Activated CD8-positive, alpha-beta T cell treated with anti-CD3 and anti-CD28 coated beads, Interleukin-2, amount 10 ng/mL, durations not matched to agents 7 days and 5 days (primary cell): ENCODE measurements at places on chromosomes 7 and 10.
A peak's percentile ranks its signal among the peaks of the same experiment; 100 is the strongest.

DNA sequence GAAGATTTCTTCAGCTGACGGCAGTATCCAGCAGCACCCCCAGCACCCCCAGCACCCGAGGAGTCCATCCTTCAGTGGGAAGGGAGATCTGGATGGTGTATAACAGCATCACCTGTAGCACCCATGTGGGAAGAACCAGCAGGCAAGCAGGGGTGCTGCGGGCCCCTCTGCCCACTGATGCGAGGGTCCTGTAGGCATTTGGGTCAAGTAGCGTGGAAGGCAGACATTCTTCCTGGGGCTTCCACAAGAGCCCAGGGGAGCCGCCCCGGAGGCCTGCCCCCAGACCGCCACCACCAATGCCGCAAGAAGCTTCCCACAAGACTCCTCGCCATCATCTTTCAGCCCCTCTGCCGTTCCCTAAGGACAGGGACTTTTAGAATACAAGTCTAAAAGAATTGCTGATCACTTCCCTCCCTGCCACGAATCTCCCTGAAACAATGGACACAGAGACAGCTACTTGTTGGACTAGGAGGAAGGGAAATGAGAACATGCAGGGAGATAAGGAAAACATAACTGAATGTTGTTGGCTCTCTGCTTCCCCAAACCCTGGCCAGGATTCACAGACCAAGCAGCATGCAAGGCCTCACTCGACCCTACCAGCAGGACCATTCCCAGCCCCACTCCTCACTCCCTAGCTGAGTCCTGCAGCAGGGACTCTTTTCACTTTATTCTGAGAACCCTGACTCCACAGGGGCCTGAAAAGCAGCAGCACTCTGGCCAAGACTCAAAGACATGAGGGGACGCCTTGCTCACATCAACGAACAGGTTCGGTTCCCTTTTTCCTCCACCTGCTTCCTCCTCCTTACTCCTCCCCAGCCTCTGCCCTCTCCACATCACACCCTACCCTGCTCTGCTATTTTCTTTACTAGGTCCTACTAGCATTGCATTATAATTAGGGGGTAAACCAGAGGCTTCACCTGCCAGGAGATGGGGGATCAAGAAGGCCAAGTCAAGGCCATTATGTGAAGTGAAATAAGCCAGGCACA is 164.5 kb downstream of the HERPUD2 start:
- H3K4me3 ChIP-seq: no peak overlapping the region
- DNase-seq: no peak
- H3K27me3 ChIP-seq: peaks cover 3% of the 10 kb centered on the region
- H3K4me1 ChIP-seq: no peaks in the 10 kb centered on the region
- no peaks in the 10 kb centered on the region for H3K36me3 ChIP-seq

DNA sequence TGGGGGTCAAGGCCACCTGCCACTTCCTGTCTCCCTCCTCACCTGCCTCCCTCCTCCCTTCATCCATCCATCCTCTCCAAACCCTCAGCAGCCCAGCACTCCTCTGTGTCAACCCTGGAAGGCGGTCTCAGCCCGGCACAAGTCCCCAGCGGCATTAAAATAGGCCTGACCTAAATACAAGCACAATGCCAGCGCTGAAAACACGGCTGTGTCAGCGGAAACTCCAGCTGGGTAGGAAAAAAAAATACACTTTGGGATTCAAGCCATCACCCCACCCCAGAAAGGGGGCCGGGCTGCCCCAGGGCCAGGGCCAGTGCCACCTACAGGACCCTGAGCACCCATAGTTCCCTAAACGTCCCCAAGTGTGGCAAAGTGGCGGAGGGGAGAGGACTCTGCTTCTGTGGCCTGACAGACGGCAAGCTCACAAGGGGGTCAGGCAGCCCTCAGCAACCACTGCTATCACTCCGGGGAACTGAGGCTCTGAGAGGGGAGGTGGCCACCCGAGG is 22.7 kb upstream of the GTF2IRD1 start:
- no peak overlapping the region for H3K27ac ChIP-seq
- no peak overlapping the region for H3K4me3 ChIP-seq
- H3K4me1 ChIP-seq: no peaks in the 10 kb centered on the region
- no peak for DNase-seq
- H3K36me3 ChIP-seq: no peaks in the 10 kb centered on the region
- no peaks in the 10 kb centered on the region for H3K27me3 ChIP-seq

- peaks cover 3% of the 10 kb centered on the region for H3K4me1 ChIP-seq
- H3K36me3 ChIP-seq: no peaks in the 10 kb centered on the region
- no peak overlapping the region for H3K4me3 ChIP-seq
- H3K27me3 ChIP-seq: peaks cover 33% of the 10 kb centered on the region
- DNase-seq: peak; percentile 44
Observed at GRCh38 chr10:120979435-120980278, 128.5 kb downstream of the WDR11 start.

DNA sequence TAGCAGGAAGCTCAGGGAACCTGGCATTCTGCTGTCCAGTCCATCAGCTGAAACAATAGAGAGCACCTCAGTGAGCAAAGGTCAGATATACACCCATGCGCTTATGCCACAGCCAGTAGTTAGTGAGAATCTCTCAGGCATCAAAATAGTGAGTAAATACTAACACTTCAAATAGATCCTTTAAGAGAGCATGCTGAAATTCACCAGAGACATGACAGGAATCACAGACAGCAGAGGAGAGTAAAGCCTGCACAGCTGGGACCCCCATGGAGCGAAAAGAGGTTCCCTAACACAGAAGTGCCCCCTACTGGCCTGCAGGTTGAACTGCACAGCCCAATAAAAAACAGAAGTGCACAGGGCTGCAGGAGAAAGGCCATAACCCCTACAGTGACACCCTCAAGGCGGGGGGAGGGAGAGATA is 57.6 kb upstream of the ANTXRL start:
- no peak overlapping the region for H3K4me3 ChIP-seq
- H3K36me3 ChIP-seq: peaks cover 34% of the 10 kb centered on the region
- H3K27me3 ChIP-seq: no peaks in the 10 kb centered on the region
- no peaks in the 10 kb centered on the region for H3K4me1 ChIP-seq
- DNase-seq: peak; percentile 36
- H3K27ac ChIP-seq: no peak overlapping the region

- DNase-seq: no peak
- peaks cover 30% of the 10 kb centered on the region for H3K27me3 ChIP-seq
- H3K27ac ChIP-seq: no peak overlapping the region
- no peaks in the 10 kb centered on the region for H3K4me1 ChIP-seq
- H3K36me3 ChIP-seq: no peaks in the 10 kb centered on the region
- H3K4me3 ChIP-seq: no peak overlapping the region
Observed at GRCh38 chr10:46538717-46539426, 17.6 kb downstream of the GPRIN2 start.

DNA sequence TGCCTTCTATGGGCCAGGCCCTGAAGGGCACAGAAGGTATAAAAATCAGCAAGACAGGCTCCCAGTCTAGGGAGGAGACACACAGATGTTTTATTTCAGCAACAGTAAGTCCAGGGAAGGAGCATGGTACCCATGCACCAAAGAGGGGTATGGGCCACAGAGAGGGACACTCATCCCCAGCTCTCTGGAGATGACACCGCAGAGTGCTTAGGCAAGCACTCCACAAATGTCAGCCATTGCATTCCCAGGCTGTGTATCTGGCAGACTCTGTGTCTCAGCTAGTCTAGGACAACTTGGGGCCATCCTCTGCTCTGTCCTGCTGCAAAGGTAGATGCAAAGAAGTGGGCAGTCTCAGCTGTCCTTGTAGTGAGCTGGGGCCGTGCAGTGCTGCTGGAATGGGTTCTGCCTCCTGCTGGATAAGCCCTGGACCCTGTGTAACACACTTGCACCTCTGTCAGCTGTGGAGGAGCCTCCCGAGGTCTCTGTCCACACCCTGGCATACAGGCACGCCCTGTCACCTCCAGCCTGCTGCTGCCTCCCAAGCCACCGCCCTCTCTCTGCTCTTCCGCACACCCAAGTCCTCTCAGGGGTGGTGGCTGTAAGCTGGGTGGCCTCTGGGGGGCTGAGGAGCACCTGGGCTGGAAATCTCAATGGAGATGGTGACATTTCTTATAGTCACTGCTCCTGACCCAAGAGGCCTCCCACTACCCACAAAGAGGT is 57.6 kb downstream of the VOPP1 start:
- H3K27me3 ChIP-seq: no peaks in the 10 kb centered on the region
- no peak overlapping the region for H3K4me3 ChIP-seq
- H3K27ac ChIP-seq: no peak overlapping the region

DNA sequence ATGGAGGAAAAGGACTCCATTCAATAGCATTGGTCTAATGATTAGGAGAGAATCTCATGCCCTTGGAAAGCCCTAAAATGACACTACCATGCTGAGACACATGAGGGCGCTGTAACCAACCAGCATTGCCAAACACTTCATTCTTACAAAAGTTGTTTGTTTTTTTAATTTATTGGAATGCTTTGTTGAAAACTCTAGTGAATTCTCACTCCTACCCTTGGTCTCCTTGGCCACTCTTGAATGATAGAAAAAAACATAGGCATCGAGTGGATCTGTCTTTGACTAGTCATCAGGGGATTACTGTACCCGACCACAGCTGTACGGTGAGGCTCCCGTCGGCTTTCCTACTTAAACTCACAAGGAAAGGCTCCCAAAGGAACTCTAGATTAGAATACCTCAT is 29.3 kb upstream of the ADD3 start:
- H3K27me3 ChIP-seq: peaks cover 3% of the 10 kb centered on the region
- peak; percentile 73 for DNase-seq
- H3K36me3 ChIP-seq: no peaks in the 10 kb centered on the region
- H3K4me1 ChIP-seq: no peaks in the 10 kb centered on the region

- no peak for DNase-seq
- no peak overlapping the region for H3K27ac ChIP-seq
- H3K36me3 ChIP-seq: no peaks in the 10 kb centered on the region
- no peaks in the 10 kb centered on the region for H3K27me3 ChIP-seq
Observed at GRCh38 chr10:119190353-119190752, 11.7 kb upstream of the PRDX3 start.

- peaks cover 17% of the 10 kb centered on the region for H3K4me1 ChIP-seq
- H3K27ac ChIP-seq: no peak overlapping the region
- H3K36me3 ChIP-seq: no peaks in the 10 kb centered on the region
- H3K4me3 ChIP-seq: no peak overlapping the region
- H3K27me3 ChIP-seq: no peaks in the 10 kb centered on the region
- DNase-seq: no peak
Observed at GRCh38 chr10:95243318-95243617, 47.5 kb downstream of the PDLIM1 start.

DNA sequence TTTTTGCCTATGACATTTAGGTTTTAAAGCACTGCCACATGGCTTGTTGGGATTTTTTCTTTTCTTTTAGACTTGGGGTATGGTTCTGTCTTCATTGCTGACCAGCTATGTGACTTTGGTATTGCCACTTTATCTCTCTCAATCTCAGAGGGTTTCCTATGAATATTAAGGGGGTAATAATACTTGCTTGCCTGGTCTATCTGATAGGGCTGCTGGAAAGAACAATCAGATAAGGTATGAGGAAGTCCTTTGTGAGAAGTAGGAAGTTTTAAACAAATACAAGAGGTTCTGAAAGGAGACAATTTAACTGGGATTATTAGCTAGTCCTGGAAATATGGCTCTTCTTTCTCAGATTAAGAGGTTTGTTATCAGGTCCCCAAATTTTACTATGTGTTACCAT is 80.8 kb downstream of the ZNF92 start:
- peaks cover 23% of the 10 kb centered on the region for H3K27me3 ChIP-seq
- no peaks in the 10 kb centered on the region for H3K36me3 ChIP-seq
- H3K4me3 ChIP-seq: no peak overlapping the region
- H3K4me1 ChIP-seq: peaks cover 2% of the 10 kb centered on the region

GRCh38 chr10:72263613-72264241 is 10.0 kb upstream of the DDIT4 start:
- no peak overlapping the region for H3K4me3 ChIP-seq
- peaks cover 53% of the 10 kb centered on the region for H3K4me1 ChIP-seq
- no peaks in the 10 kb centered on the region for H3K36me3 ChIP-seq
- DNase-seq: no peak

DNA sequence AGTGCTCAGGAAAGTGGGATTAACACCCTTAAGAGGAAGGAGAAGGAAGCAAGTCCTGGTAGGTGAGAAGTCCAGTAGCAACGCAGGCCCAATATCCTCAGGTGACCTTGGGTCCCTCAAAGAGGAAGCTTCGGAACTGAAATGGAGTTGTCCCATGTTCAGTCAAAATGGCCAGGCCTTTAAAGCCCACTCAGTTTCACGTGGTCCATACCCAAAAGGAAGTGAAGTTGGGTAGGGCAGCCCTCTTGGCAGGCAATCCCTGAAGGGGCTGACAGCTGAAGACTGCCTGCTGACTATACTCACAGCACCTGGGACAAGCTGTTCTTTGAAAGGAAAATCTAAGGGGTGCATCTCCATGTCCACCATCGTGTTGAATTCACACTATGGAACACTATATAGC is 3.0 kb downstream of the GSAP start:
- H3K27ac ChIP-seq: no peak overlapping the region
- no peaks in the 10 kb centered on the region for H3K36me3 ChIP-seq
- peaks cover 24% of the 10 kb centered on the region for H3K4me1 ChIP-seq
- DNase-seq: no peak

DNA sequence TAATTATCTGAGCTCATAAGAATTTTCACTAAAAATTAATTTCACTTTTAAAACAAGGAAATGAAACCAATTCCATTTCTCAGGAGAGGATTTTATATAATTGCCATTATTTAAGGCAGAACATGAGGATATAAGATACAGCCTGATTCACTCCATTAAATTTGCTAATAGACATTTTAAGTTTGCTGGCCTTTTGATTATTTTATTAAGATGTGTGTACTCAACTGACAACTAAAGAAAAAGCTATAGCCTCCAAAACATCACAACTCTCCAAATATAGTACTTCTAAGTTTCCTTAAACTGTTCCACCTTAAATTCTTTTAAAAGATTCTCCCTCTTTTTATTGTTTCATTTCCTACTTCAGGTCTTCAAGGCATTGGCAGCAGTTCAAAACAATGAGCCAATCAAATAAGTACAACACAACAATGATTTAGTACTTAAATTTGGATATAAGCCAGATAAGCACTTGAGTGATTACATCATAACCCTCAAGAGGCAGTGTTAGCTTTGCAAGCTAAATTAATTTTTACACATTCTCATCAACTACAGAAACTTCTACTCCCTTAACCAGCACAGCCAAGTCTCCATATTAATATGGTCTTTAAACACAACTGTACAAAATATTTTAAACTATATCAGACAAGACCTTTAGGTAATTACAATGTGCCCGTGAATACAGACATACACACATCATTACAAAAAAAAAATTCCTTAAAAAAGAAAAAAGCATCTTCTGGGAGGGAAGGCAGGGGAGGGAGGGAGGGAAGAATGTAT is 121.8 kb downstream of the KMT2C start:
- no peak for DNase-seq
- H3K4me3 ChIP-seq: no peak overlapping the region
- no peak overlapping the region for H3K27ac ChIP-seq
- H3K36me3 ChIP-seq: peaks cover 27% of the 10 kb centered on the region
- no peaks in the 10 kb centered on the region for H3K27me3 ChIP-seq

GRCh38 chr7:30977896-30978564 is 14.3 kb downstream of the GHRHR start:
- H3K36me3 ChIP-seq: no peaks in the 10 kb centered on the region
- H3K27ac ChIP-seq: no peak overlapping the region
- peak; percentile 47 for DNase-seq
- peaks cover 13% of the 10 kb centered on the region for H3K27me3 ChIP-seq
- H3K4me3 ChIP-seq: no peak overlapping the region
